ENCODE measurements at places on chromosomes 7 and 10.

GRCh38 chr7:20798081-20798693 lies 11.5 kb upstream of the SP8 start:
- no peak for DNase-seq

DNA sequence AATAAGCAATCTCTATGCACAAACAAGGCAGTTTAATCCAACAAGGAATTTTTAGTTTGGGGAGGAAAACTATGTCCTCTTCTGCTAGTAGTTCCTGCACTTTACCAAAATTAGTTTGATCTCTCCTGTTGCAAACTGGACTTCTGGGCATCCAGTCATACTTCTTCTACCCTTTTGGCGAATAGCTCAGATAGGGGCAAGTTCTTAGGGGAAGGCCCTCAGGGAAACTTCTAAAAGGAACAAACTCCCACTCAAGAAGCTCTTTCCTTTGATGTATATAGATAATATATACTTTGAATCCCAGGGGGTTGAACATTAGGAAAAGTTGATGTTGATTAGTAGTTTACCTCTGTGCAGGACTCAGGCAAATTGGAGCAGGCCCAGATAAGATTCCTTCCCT lies 21.5 kb upstream of the PPP1R17 start:
- no peak for DNase-seq

- DNase-seq: peak; percentile 26
Observed at GRCh38 chr10:119933179-119933578, 40.6 kb downstream of the SEC23IP start.

DNA sequence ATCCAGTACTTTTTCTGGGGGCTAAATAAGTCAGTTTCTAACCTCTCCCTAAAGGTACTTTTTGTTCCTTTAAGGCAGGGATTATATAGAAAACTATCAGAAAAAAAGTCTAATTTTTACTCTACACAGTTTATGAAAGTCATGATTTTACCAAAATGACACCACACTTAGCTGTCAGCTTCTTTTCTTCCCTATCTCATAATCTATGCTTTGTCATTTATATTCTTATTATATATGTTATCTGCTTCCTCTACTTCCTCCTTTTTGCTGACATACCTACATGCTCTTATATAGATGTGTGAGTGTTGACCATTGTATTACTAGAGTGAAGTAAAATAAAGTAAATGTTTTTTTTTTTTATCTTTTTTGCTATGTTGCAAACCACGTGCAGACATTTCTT lies 203.9 kb upstream of the CHRM2 start:
- no peak for DNase-seq

DNA sequence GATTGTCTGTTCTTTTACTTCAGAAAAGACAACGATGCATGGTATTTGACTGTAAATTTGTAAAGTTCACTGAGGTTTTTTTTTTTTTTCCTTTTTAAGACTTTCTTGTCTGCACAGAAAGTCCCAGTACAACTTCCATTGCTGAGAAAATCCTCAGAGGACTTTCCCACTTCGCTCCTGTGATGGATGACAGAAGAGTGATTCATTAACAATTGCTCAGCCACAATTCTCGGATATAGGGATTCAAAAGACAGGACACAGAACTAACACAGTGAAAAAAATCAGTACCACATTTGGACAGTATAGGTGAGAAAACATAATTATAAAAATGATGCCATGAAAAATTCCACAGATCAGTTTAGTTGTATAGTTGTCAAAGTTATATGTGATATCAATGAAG lies 48.0 kb downstream of the SEC23IP start:
- DNase-seq: peak; percentile 58

GRCh38 chr10:25159591-25159990 lies 15.2 kb upstream of the GPR158 start:
- DNase-seq: no peak

GRCh38 chr7:158836692-158837091 lies 7.4 kb upstream of the ESYT2 start:
- no peak for DNase-seq

- no peak for DNase-seq
Observed at GRCh38 chr10:7133278-7133677, 277.6 kb downstream of the SFMBT2 start.

DNA sequence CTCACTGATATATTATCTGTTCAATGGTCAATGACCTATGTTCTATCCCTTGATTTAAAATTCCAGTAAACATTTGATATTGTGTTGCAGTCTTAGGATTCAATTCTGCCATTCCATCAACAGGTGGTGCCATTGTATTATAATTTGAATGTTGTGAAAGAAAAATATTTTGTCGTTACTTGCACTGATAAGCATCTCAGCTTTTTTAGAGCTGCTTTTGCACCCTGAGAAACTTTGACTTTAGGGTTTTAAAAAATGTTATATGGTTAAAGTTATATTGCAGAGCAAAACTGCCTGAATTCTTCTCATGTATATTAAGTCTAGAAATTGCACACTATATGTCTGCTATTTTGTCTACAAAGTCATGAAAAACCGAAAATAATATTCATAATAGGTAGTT lies 18.8 kb upstream of the MINDY3 start:
- peak; percentile 72 for DNase-seq

DNA sequence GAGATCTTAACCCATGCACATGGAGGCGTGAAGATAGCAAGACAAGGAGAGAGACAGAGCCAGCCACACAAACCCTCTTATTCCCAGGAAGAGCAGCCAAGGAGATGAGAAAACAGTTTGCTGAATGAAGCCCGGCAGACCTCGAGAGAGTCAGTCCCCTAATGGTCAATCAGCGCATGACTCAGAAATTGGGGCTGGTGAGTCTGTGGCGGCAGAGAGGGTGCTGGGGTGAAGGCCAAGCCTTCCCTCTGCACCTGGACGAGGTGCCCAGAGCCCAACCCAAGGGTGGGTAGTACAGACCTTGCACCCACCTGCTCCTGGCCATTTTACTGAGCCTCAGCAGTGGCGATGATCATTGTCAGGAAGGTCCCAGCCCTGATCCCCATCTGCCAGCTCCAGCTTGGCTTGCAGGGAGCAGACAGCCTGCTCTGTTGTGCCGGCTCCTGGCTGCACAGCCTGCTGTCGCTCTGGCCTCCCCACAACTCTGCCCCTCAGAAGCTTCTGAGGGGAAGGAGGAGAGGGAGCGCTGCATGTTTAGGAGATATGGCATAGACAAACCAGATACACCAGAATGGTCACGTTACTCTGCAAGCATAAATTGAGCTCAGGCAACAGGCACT lies 256.6 kb downstream of the RPS24 start:
- no peak for DNase-seq

DNA sequence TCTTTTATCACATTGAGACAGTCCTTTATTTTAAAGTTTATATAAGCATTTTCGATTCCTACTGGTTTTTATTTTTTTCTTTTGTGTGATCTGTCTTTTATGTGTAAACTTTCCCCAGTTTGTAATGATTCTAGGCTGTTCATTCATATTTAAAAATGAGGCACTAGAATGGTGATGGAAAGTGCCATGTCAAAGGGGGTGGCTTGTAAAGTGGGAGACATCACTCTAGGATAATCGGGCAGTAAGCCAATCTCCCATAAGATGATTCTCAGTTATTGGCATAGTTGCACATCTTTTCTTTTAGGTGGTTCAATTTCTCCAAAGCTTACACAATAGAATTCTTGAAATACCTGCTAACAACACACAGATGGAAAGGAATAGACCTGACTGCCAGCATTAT lies 90.4 kb downstream of the ABCA13 start:
- DNase-seq: no peak

DNA sequence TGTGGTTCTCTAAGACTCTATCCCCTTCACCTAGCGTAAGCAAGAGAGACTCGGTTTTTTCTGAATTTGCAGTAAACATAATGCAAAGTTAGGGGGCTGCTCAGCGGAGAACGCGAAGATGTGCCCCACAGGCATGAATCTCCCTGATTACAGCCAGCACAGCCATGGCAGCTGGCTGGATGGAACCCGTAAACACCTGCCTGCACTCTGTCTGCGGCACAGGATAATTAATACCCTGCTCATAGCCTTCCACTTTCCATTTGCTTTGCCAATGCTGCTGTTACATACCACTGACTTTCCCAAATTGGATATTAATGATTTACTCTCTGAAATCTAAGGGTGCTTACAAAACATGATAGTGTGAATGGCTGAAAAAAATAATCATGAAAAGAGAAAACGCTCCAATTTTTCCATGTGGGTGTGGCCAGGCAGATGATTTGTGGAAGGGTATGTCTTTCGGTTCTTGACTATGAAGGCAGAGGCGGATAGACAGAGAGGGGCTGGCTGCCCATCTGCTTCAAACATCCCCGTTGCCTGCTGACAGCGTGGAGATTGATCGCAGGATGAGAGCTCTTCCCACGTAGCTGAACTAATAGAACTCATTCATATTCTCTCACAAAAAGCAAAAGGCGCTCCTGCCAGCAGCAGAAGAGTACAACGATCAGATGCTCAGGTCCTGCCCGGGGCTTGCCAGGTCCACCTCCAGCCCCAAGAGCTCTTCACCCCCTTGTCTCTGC lies 193.2 kb upstream of the GHITM start:
- DNase-seq: no peak

- DNase-seq: peak; percentile 48
Observed at GRCh38 chr7:74365322-74366022, 76.3 kb downstream of the CLIP2 start.

GRCh38 chr7:121366852-121367431 lies 29.2 kb downstream of the FAM3C start:
- peak; percentile 60 for DNase-seq

DNA sequence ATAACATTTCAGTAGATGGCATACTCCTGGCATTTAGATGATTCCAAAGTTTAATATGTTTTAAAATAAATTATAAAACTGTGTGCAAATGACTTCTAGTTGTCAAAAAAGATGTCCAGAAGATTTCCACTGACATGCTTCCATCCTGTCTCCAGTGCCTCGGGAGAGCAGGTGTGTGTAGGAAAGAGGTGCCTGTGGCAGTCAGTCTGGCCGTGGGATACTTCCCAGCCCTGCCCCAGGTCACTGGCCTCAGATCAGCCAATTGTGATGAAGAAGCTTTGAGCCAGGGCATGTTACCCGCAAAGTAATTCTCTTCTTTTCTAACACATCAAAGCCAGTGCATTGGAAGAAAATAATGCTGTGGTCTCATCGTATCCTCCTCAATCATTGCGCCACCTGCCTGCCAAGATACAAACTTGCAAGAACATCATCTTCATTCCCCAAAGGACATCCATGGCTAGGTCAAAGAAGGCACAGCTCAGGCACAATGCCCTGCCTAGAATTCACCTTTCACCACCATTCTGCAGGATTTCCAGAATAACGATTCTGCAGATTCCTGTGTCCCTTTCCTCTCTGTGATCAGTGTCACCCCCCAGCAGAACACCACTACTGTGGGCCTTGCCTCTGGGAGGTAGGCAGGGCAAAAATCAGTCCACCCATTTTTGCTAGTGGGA lies 6.3 kb upstream of the KCNMA1 start:
- DNase-seq: peak; percentile 72

DNA sequence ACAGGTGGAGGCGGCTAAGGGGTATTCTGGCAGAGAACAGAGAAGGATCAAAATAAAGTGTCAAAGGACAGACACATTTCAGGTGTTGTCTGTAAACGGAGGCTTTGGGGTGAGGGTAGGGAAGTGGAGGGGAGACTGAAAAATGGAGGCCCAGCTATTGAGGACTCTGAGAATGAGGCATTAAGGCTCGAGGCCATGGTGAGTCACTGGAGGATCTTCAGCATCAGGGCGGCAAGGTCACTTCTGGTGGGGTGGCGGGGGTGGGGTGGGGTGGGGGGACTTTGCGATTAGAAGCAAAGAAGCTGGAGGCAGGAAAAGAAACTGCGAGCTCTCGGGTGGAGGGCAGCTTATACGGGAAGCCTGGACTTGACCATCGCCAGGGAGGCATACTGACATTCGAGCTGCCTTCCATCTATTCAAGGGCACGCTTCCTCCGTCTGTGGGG lies 58.4 kb upstream of the PCGF5 start:
- no peak for DNase-seq

GRCh38 chr10:131003455-131003854 lies 308.1 kb downstream of the TCERG1L start:
- no peak for DNase-seq

- DNase-seq: no peak
Observed at GRCh38 chr7:232410-233248, 40.3 kb downstream of the FAM20C start.

GRCh38 chr10:63206997-63207811 lies 74.1 kb downstream of the NRBF2 start:
- peak; percentile 68 for DNase-seq

GRCh38 chr10:78178940-78179339 lies 145.3 kb downstream of the RPS24 start:
- no peak for DNase-seq

GRCh38 chr10:74671716-74672115 lies 154.7 kb upstream of the KAT6B start:
- DNase-seq: no peak

DNA sequence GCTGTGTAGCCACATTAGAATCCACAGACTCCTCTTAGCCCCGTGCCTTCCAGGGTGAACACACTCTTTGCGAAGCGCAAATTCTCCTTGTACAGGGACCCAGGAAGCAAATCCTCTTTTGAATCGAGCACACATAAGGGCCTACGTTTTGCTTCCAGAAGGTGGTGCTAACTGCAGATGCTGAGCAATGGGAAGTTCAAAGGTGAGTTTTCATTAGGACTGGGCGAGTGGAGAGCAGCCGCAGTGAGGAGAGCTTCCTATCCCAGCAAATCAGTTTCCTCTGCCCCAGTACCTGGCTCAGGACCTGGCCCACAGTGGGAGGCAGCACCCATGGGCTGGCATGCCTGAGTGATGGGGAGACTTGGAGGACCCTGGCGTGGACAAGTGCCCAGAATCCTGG lies 23.5 kb upstream of the GPR26 start:
- DNase-seq: no peak

DNA sequence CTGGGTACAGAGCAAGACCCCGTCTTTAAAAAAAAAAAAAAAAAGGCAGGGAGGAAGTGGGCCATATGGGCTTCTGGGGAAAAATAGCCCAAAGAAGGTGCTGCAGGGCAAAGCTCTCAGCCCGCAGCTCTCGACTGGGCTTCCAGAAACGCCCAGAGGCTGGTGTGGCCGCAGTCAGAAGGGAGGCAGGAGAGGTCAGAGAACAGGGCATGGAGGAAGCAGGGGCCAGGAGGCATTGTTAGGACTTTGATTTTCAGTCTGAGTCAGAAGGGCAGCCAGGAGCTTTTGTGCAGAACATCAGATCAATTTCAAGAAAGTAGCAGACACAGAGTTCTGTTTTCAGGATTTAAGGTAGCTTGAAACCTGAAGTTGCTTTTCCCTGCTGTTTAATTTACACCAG lies 35.3 kb upstream of the CYTH3 start:
- DNase-seq: peak; percentile 50

- no peak for DNase-seq
Observed at GRCh38 chr7:129502708-129503685, 666 bp downstream of the SMKR1 start.
